ENCODE measurements at places on chromosomes 1 and 21. TPM values are rescaled to one million over a fixed set of nuclear protein-coding genes. Genes with fewer than 3 reads are reported as not detected.

Gene DISP1
- 4.1 TPM for total RNA-seq

- no peak for DNase-seq
These were observed 25.6 kb downstream of the CD244 start for GRCh38 chr1:160836981-160837557.

DNA sequence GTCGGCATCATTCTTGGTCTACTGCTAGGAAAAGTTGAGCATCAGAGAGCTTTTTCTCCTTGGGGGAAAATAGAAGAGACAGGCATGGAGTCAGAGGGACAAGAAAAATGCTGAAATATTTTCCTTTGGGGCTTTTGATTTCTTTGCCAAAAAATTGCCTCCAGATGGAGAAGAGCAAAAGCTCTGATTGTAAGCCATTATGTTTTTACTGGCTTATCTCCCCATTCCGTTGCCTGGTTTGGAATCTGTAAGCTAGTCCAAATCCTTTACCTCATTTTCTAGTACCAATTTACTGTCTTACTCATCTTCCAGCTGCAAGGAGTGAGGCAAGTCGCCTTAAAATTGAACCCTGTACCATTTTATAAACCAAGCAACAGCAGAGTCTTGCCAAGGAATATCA, 23.3 kb upstream of the NBL1 start:
- DNase-seq = no peak

Gene SPRR1B
- total RNA-seq = not detected

Gene DCST1
- not detected for total RNA-seq

DNA sequence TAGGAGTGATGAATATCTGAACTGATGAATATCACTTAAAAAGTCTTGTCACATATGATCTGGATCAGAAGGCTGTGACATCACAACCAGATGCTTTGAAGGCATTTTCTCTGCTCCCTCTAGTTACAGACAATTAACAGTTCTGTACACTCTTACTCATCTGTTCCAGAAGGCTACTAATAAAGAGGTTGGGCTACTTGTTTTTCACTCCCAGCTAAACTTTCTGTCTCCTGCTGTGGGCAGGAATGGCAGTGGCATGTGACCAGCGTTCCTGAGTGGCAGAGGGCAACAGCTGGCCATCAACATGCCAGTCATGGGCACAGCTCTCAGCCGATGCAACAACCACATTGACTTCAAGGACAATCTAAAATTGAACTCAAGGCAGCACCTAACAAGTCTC, 66.7 kb downstream of the SLC45A1 start:
- no peak for DNase-seq

Gene HMGN2
- total RNA-seq = 295 TPM

DNA sequence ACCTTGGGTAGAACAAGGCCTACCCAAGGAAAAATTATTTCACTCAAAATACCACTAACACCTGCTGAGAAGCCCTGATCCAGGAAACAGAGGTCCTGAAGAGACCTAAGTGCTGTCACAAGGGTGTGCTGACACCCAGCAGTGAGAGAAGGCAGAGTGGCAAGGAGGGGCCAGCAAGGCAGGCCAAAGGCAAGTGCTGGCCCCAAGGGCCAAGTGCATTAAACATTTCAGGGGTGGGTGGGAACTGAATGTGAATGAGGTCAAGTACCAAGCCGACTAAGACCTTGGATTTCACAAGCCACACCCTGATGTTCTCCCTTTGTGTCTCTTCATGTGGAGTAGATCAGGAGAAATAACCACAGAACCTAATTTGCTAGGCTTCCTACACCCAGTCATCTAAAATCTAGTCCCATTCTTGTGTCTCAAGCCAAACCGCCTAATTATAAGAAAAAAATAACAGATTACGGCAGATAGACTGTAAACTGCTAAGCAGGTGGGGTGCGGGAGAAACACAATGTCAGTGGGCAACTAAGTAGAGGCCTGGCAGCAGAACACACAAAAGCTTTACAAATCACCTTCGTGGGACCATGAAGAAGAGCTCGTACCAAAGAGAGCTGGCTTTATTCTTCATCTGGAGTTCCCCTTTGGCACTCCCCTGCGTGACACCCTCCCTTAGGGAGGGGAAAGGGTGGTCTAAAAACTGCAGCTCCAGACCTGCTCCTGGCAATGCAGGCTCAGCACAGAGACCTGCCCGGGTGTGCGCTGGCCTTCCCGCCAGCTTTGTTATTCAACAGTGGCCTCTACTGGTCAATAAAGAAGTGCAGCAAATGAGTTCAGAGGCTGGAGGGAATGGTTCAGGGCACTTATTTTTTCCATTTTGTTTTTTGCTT, 8.7 kb downstream of the UBE2G2 start:
- DNase-seq = no peak

DNA sequence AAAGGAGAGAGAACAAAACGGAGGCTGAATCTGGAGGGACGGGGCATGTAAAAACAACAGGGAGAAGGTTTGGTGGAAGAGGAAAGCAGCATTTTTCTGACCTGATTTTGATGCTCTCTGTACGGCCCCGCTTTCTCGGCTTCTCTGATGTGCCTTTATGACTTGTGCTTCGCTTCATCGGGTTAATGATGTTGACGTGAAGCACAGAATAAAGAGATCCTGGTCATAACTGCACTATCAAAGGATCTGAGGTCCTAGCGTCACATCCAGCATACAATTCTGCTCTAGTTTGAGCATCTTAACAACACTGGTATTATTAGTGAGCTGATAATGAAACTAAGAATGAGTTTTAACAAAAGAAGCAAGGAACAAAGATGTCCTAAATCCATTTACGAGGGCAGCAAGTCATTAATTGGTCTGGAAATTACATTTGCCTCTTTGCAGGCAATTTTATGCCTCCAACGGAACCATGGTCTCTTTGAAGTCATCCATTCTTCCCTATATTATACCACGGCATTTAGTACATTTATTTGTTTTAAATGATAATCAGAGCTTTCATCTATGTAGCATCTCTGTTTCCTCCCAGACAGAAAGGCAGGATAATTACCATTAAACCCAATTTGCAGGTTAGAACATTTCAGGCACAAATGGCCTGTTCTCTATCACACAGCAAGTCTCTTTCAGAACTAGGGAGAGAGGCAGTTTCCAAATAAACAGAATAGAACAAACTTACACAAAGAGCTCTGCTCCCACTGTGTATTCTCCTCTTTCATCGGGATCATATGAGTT, 45.3 kb upstream of the B3GALNT2 start:
- DNase-seq = no peak

DNA sequence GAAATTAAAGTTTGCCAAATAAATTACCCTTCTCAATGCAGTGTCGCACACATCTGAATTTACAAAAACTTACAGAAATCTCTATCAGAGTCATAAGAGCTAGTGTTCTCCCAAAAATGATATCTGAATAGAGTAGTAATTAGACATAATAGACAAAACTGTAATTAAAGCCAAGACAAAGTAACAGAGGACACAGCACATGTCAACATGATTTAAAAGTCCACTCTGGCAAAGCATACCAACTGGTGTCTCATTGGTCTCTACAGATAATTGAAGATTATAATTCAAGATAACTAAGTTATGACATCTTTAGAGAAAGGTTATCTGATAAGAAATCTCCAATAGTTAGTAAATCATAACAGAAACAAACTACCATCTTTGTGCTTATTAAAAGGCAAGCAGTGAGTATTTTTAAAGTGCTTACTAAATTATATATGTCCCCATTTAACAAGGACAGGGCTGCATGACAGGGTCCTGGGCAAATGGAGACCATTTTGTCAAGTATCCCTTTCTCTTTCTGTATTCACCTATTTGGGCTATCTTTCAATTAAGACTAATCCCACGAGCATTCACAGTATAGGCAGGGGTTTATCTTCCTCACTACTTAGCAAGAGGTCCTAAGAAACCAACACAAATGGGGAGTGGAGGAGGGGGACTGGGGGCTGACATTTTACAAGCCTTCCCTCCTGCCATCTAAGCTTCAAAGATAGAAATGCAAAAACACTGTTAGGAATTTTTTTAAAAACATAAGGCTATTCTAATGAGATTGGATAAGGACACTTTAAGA, 26.0 kb downstream of the PTP4A2 start:
- no peak for DNase-seq

DNA sequence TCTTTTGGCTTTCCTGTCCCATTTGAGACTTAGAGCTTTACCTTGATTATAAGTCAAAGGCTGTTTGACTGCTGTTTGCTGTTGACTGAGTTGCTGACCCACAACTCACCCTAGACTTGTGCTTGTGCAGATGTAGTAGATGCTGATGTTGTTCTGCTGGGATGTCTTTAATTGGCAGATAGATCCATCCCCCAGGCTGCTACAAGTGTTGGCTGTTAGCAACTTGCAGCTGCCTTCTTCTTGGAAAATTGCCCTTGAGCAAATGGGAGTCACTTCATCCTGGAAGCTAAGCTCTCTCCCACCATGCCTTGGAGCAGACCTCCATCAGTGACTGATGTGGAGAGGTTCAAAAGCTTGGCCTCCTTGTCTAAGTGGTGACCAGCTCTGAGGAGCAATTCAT, 139.3 kb upstream of the KIAA0040 start:
- DNase-seq = no peak

Gene GABRD
- not detected for total RNA-seq

Gene SNAP47
- 29.6 TPM for total RNA-seq

Gene NEK7
- 61.6 TPM for total RNA-seq

- DNase-seq = no peak
These were observed 518.6 kb upstream of the ZP4 start for GRCh38 chr1:238409191-238409850.

Gene LPAR3
- total RNA-seq = not detected

Gene CLDN14
- not detected for total RNA-seq

GRCh38 chr1:161999301-162000052, 24.2 kb downstream of the OLFML2B start:
- no peak for DNase-seq

- no peak for DNase-seq
These were observed 6.4 kb downstream of the ACTN2 start for GRCh38 chr1:236692742-236693141.

DNA sequence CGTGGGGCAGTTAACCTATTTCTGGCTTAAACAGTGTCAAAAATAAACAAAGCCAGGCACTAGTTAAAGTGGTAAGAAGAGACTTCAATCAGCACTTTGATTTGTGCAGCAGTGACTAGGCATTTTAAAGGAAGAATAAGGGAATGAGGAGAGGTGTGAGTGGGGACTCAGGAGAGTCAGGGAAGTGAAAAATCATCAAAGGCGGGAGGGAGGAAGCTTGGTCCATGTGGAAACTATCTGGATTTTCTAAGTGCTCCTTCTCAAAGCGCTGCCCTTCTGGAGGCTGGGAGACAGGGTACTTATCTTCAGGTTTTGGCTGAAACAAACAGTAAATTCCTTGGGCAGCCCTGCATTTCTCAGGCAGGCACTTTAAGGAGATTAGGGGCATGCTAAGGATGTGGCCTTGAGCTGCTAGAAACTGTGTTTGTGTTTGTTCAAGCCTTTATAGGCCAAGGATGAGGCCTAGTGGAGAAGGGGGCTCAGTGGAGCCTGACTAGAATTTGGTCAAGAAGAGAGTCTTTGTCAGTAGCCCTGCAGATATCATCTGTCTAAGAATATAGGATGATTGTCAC, 486.5 kb downstream of the SIPA1L2 start:
- no peak for DNase-seq

- no peak for DNase-seq
These were observed 12.9 kb downstream of the PTPN14 start for GRCh38 chr1:214538496-214538895.

- DNase-seq = no peak
These were observed 16.1 kb upstream of the ACTL8 start for GRCh38 chr1:17739050-17739449.

Gene ZYG11A
- total RNA-seq = 0.21 TPM

DNA sequence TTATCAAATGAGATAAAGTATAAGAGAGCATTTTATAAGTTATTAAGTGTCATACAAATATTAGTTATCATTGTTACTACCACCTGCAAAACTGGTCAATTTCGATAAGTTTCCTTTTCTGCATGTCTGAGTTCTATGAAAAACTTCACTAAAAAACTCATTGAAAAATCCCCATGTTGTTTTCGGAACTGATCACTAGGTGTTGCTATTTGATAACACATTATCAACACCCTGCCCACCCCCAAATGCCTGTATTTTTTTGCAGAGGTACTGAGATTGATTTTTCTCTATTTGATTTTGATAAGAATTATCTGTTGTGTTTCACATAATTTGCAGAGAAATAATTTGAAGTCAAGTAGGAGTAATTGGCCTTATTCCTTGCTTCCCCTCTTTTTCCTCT, 22.1 kb upstream of the DISP1 start:
- DNase-seq = no peak

DNA sequence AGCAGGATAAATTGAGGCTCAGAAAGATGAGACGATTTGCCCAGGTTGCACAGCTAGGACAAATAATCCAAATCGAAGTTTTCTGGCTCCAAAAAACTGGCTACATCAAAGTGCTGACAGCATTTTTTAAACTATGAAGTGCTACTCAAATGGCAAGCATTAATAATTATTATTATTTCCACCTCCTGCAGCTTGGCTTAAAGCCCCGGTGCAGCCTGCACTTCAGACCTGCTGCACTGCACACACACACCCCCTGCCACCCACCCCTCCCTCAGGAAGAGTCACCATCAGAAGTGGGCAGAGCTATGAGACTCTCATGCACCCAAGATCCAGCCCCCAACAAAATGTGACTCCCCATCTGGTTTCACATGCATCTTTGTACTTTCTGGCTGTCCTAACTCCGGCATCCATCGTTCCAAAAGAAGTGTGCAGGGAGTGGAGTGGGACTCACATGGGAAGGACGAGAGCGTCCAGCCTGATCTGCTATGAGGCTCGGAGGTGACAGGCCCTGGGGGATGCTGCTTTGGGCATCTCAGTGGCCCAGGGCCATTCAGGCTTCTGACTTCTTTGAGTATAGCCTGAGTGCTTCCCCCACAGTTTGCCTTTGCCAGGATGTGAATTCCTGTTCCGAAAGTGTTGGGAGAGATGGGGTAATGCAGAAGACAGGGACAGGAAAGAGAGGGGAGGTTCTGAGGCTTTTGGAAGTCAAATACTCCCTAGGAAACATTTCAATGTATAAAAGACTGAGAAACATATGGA, 65.0 kb upstream of the FAM20B start:
- peak; percentile 40 for DNase-seq

Gene IL6R
- 12.4 TPM for total RNA-seq

Gene FAM72B
- 2.5 TPM for total RNA-seq

GRCh38 chr1:241536304-241536703, 4.1 kb downstream of the KMO start:
- no peak for DNase-seq

Measured in osteocyte (in vitro differentiated cells).